ENCODE measurements at places on chromosomes 6 and 20. TPM values are rescaled to one million over a fixed set of nuclear protein-coding genes. Genes with fewer than 3 reads are reported as not detected.

OR5V1 gene
- not detected for total RNA-seq

LY6G5B gene
- total RNA-seq: 2.3 TPM

QKI gene
- total RNA-seq: 55.9 TPM

C20orf204 gene
- total RNA-seq: under 0.01 TPM

KLC4 gene
- total RNA-seq: 11.6 TPM

FAM162B gene
- 0.08 TPM for total RNA-seq

ZBP1 gene
- not detected for total RNA-seq

TBXT gene
- not detected for total RNA-seq

TFAP2A gene
- 28.4 TPM for total RNA-seq

CST1 gene
- total RNA-seq: not detected

MAK gene
- total RNA-seq: 0.04 TPM

SEMG1 gene
- total RNA-seq: not detected

SIRPG gene
- not detected for total RNA-seq

TREM2 gene
- 5.7 TPM for total RNA-seq

CRISP3 gene
- total RNA-seq: not detected

CASS4 gene
- total RNA-seq: not detected

RWDD2A gene
- 1.8 TPM for total RNA-seq

PTP4A1 gene
- 47.0 TPM for total RNA-seq

C20orf202 gene
- total RNA-seq: not detected

PGC gene
- not detected for total RNA-seq

TRAPPC3L gene
- not detected for total RNA-seq

CD24 gene
- 175 TPM for total RNA-seq

HMGA1 gene
- 425 TPM for total RNA-seq

MLN gene
- not detected for total RNA-seq

HRH3 gene
- total RNA-seq: not detected

DZANK1 gene
- 1.9 TPM for total RNA-seq

All from hair follicular keratinocyte (primary cell).